ENCODE measurements at places on chromosomes 3 and 15.

DNA sequence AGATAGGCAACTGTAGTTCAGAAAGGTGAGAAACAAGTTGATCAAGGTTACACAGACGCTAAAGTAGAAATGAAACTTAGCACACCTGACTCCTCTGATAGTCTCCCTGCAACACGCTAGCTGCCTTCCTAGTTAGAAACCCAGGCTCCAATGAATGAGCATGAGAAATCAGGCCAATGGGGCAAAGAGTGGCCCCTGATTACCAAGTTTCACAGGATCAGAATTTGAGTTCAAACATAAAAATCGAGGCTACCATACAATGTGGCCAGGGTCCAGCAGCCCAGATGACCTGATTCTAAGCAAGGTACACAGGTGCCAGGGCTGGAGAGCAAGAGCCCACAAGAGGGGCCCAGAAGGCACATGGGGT lies 7.7 kb downstream of the PLD1 start:
- DNase-seq = no peak

DNA sequence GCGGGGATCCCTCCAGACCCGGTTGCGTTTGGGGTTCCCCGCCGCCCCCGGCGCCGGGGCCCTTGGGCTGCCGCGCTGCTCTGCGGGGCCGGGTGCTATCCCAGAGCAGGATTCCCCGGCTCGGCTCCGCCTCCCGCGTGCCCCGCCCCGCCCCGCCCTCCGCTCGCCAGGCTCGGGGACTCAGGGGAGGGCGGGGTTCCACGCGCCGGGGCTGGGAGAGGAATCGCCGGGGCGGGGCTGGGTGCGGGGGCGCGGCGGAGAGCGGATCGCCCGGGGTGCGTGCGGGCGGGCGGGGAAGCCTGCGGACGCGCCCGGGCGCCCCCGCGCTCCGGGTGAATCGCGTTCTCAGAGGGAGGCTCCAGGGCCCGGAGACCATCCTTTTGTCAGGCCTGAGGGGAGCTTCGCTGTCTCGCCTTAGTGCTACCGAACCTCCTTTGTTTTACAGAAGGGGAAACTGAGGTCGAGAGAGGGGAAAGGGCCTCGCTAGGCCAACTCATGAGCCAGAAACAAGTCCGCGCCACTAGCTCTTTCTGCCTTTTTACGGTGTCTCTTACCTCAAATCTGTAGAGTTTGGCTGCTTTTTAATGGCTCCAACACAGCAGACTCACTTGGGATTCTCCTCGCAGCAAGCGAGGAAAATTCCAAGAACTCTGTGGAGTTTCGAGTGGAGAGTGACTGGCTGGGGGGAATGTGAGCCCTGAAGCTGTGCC lies at the start of gene TMEM158:
TMEM158 (minus strand) TSS at position 82 of the 710 bp plus-strand sequence. CDS start 260 bp downstream, outside the sequence.
- peak; percentile 85 for DNase-seq

DNA sequence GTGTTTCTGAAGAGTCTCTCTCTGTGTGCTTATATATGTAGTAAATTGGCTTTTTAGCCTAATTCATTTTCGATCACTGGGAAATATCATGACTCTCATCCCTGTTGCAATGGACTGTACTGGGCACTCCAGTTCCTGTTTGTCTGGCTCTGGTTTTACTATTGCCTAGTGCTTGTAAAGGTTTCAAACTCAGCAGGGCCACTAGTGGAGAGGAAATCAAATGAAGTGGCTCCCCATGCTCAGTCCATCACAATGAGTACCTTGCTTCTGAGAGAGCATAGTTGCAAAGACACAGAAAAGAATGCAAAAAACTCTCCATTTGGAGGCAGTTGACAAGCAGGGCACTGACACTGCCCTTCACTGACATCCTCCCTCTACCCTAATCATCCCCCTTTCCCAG lies 167.8 kb downstream of the TAFA4 start:
- no peak for DNase-seq

DNA sequence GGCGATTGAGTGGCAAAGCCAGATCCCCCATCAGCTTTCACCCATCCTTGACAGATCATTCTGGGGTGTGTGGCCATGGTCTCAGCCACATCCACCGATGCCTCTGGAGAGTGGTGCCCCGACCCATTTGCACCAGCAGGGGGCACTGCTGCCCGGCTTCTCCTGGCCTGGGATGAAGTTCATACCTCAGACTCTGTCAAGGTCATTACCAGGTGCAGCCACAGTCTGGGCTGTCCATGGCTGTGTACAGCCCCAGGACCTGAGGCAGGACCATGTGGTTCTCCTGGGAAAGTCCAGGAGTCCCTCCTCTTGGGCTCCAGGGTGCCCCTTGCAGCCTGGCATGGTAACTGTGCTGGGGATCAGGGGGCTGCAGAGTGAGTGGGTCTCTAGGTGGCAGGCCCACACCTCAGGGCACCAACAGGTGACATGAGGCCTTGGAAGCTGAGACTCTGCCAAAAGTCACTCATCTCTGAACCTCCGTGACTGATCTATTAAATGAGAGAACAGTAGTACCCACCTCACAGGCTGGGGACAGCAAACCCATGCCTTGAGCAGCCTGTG lies 67.2 kb downstream of the CACNA2D2 start:
- DNase-seq = peak; percentile 88

GRCh38 chr3:126604691-126605090 lies 46.0 kb upstream of the C3orf22 start:
- no peak for DNase-seq

DNA sequence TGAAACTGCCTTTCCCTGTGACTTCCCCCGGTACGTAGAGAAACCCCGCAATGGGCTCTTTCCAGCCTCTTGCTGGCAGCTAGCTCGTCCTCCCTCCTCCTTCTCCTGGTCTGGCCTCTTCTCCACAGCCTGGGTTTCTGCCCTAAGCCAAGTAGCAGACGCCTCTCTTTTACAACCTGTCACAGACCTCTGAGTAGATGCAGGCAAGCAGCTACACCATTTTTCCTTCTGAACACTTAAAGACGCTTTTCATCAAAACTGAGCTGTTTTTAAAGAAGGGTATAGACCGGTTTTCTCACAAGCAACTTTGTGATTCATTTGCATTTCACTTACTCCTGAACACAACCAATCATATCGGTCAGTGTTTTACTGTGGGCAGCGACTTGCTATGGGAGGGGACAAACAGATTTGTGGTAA lies 32.0 kb downstream of the ADAMTSL3 start:
- no peak for DNase-seq

GRCh38 chr3:67388738-67389137 lies 265.7 kb downstream of the SUCLG2 start:
- DNase-seq = no peak

- no peak for DNase-seq
These were observed 218.8 kb downstream of the ATP8B4 start for GRCh38 chr15:49900006-49900902.

GRCh38 chr3:87025661-87026645 lies 35.0 kb upstream of the VGLL3 start:
- no peak for DNase-seq

DNA sequence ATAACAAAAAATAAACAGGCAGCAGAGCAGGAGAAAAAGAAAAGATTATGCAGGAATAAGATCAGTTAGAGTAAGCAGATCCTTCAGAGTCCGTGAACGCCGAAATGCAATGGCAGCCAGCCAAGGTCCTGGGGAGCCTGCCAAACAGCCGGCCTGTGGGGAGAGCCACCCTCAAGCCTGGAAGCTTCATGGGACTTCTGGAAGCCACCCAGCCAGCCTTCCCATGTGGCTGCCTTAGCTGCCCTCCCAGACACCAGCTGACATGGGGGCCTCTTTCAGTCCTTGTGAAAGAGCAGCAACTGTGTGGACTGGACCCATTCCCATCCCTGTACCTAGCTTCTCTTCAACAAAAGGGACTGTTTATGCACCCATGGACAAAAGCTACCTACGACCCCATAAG lies 64.9 kb upstream of the RAD18 start:
- DNase-seq = no peak

DNA sequence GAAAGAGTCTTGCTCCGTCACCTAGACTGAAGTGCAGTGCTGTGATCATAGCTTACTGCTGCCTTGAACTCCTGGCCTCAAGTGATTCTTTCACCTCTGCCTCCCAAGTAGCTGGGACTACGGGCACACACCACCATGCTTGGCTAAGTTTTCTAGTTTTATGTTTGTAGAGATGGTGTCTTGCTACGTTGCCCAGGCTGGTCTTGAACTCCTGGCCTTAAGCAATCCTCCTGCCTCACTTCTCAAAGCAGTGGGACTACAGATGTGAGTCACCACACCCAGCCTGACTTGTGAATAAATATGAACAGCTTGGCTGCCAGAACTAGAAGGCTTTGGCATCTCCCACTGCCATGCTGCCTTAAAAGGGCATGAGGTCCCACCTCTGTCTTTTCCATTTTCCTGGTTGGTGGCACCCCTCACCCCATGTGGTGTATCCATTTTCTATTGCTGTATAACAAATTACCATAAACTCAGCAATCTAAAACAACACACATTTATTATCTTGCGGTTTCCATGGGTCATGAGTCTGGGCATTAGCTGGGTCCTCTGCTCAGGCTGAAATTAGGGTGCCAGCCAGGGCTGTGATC lies 44.3 kb downstream of the PTPRG start:
- no peak for DNase-seq

- no peak for DNase-seq
These were observed 5.0 kb upstream of the BCL2L10 start for GRCh38 chr15:52117549-52117948.

Data from activated T-cell treated with anti-CD3 and anti-CD28 coated beads, Interleukin-2, amount 50 U/mL, for 48 hours (primary cell).